Dorsolateral prefrontal cortex (tissue), 122 donors: ENCODE measurements at places on chromosomes 7 and 10. TPM values are rescaled to one million over a fixed set of nuclear protein-coding genes. Genes with fewer than 3 reads are reported as not detected.

ZNF727 gene
- total RNA-seq, result 8.2 TPM

TMEM225B gene
- 1.5 TPM for total RNA-seq

ACBD7 gene
- total RNA-seq, result 76.8 TPM

MDFIC gene
- total RNA-seq, result 6.8 TPM

BRAT1 gene
- 25.8 TPM for total RNA-seq

WASL gene
- 44.7 TPM for total RNA-seq

NPC1L1 gene
- total RNA-seq, result not detected

RFC2 gene
- 19.8 TPM for total RNA-seq

ODAD2 gene
- 1.2 TPM for total RNA-seq

FRG2B gene
- not detected for total RNA-seq

GATAD1 gene
- 36.4 TPM for total RNA-seq
